ENCODE measurements at places on chromosomes 5 and 9.

- no peak for DNase-seq
Observed at GRCh38 chr5:67495072-67495471, 298.5 kb upstream of the CD180 start.

GRCh38 chr5:122175852-122176251 lies 46.5 kb downstream of the ZNF474 start:
- DNase-seq: no peak

DNA sequence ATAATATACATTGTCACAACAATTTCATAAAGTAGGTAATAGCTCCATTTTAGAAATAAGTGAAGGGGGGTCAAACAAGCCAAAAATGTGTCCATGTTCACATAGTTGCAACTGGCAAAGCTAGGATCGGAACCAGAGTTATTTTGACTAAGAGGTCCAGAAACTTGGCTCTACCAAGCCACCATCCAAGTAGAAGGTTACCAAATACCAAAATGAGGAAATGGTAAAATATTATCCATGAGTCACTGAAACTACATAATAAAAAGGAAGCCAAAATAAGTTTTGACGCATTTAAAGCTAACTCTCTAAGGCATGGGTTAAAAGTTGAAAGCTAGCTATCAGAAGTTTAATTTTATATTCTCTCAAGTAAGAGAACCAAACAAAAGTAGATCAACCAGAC lies 886.9 kb upstream of the DMAC1 start:
- peak; percentile 4 for DNase-seq

DNA sequence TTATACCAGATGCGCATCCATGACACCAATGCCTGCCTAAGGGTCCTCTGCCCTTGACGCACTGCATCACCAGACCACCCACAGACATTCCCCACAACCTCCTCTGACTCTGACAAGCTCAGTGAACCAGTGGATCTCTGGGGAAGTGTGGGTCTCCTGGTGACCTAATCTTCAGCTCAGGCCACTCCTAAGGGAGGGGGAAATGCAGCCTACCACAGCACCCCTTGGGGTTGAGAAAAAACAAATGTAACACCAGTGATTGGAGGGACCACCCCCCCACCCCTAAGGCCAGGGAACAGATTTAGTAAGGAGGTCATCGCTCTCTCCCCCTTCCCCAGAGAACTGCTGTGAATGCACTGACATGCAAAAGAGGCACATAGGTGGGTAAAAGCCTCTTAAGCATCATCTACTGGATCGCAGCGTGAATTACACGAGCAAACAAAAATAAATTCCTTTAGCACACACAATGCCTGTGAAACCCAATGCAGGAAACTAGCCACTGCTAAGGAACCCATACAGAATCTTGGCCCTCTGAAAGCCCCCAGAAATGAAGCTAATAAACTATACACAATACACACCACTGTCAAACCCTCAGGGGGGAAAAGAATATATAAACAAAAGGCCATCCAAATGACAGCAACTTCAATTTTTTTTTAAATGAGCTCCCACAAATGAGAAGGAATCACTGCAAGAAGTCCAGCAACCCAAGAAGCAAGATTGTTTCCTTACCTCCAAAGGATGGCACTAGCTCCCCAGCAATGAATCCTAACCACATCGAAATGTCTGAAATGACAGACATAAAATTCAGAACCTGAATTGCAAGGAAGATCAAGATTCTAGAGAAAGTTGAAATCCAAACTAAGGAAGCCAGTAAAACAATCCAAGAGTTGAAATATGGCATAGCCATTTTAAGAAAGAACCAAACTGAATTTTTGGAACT lies 513.7 kb upstream of the PTGER4 start:
- peak; percentile 16 for DNase-seq

- peak; percentile 88 for DNase-seq
Observed at GRCh38 chr9:5846501-5846921, 13.6 kb upstream of the ERMP1 start.

GRCh38 chr9:35558185-35558584 lies 46.9 kb upstream of the TESK1 start:
- no peak for DNase-seq

DNA sequence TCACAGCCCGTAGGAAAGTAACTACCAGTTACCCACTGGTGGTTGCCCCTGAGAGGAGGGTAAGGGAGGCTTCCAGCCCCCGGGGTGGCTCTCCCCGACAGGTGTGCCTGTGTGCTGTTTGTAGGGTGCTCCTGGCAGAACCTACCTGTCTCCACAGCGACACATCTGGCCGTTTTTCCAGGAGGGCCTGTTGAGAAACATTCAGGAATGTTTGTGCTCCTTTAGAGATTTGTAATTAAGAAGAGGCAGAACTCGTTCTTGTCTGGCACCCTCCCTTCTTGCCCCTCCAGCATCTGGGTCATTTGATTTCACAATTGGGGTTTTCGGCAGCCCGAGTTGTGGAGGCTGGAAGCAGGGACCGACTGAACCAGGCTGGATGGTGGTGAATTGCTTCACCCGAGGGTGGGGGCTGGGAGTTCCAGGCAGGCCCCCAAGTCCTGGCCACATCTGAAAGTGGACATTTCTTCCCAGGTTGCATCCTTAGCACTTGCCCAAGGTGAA lies 74.2 kb downstream of the WWC1 start:
- DNase-seq: no peak

GRCh38 chr5:137300411-137301240 lies 198.5 kb downstream of the SPOCK1 start:
- DNase-seq: no peak

GRCh38 chr9:68669218-68669617 lies 35.8 kb upstream of the PIP5K1B start:
- no peak for DNase-seq

- no peak for DNase-seq
Observed at GRCh38 chr5:92471861-92472260, 1088.7 kb upstream of the ARRDC3 start.

DNA sequence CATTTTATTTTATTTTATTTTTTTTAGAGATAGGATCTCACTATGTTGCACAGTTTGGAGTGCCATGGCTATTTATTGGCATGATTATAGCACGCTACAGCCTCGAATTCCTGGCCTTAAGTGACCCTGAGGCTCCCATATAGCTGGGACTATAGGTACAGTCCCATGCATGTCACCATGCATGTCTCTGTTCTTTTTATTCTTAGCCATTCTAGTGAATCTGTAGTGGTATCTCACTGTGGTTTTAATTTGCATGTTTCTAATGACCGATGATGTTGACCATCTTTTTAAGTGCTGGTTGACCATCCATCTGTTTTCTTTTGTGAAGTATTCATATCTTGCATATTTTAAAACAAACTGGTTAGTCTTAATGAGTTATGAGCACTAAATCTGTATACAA lies 76.1 kb downstream of the SLC44A1 start:
- DNase-seq: no peak

Measured in inflammatory macrophage (primary cell).